ENCODE measurements at places on chromosomes 13 and 19.
A peak's percentile ranks its signal among the peaks of the same experiment; 100 is the strongest.

GRCh38 chr19:54430306-54431254 lies 15.3 kb downstream of the TTYH1 start:
- no peak for DNase-seq

- DNase-seq, result no peak
Observed at GRCh38 chr13:102878481-102878880, 32.6 kb downstream of the ERCC5 start.

- peak; percentile 94 for DNase-seq
Observed at GRCh38 chr19:34501339-34502320, 20.1 kb downstream of the WTIP start.

DNA sequence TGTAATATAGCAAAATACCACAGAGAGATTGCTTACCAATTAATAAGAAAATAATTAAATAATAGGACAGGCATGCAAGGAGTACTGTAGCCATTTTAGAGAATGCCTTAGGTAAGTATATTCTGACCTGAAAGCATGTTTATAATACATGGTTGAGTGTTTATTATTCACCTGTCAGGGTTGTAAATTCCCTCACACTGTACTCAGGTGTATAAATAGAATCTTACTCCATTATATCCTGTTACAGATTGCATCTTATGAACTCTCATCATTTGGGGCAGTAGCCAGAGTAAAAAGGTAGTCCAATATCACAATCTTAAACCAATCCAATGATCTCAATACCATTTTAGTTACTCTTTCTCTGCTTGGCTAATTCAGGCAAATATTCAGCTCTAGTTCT lies 35.8 kb upstream of the GTF2F2 start:
- DNase-seq, result no peak

- no peak for DNase-seq
Observed at GRCh38 chr13:73913079-73913740, 221.0 kb downstream of the KLF12 start.

DNA sequence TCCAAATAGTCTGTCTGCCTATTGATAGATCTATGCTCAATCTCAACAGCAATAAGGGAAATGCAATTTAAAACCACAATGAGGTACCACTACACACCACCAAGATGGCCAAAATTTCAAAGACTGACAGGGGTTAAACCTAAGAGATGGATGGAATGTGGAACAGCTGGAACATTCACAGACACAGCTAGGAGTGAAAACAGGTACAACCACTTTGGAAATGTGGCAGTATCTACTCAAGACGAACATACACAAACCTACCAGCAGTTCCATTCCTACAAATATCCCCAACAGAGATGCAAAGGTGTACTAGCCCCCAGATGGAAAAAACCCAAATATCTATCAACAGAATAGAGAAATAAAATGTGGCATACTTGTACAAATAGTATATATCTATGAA lies 86.4 kb downstream of the TSC22D1 start:
- no peak for DNase-seq

DNA sequence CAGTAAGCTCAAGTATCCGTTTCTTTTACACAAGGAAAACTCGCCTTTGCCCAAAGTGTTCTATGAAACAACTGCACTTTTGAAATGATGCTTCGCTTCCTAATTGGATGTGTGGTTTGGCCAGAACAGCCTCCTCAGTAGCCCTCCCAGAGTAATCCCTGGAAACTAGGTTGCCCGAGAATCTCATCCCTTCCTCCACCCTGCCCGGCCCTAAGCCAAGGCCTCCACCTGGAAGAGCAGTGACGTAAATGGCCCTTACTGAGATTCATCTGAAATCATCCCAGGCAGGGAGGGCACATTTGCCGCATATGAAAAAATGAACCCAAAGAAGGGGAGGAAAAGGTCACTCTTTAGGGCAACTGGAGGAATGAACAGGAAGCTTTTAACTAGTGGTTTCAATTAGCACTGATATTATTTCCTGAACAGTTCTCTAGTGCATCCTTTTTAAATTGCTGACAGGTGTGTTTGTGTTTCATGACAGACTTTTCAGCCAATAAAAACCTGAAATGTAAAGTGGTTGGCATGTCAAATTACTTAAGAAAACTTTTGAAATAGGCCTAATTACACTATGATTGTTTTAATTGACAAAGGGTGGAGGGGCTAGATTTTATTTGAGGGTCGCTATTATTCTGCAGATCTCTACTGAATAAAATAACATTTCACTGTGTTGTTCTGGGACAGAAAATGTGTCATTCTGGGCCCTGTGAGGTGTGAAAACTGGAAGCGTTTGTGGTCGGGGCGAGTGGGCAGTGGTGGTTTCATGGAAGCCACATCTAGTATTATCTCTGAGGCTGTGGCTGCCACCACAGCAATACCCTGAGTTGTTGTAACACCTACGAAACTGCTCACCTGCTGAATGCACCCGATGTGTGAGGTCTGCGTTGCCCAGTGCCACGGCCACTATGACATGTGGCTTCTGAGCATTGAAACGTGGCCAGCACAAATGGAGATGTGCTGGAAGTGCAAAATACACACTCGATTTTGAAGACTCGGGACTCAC lies 112.1 kb downstream of the ZIC5 start:
- DNase-seq, result no peak

DNA sequence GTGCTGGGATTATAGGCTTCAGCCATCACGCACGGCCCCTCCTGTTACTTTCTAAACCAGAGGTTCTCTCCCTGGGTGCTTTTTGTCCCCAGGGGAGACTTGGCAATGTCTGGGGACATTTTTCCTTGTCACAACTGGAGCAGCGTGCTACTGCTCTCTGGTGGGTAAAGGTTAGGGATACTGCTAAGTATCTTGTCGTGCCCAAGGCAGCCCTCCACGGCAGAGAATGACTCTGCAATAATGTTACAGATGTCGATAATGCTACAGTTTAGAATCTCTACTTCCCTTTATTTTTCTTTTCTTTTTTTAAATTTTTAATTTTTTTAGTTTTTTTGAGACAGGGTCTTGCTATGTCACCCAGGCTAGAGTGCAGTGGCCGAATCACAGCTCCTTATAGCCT lies 38.0 kb downstream of the ADGRE1 start:
- no peak for DNase-seq

All from urothelium cell line (cell line).